Occipital lobe (tissue), 3 donors: ENCODE measurements at places on chromosomes 16 and 17. TPM values are rescaled to one million over a fixed set of nuclear protein-coding genes. Genes with fewer than 3 reads are reported as not detected.

MILR1 gene
- 2.2 TPM for total RNA-seq

RAD51C gene
- total RNA-seq: 42.6 TPM

KRT36 gene
- total RNA-seq: not detected

DNA sequence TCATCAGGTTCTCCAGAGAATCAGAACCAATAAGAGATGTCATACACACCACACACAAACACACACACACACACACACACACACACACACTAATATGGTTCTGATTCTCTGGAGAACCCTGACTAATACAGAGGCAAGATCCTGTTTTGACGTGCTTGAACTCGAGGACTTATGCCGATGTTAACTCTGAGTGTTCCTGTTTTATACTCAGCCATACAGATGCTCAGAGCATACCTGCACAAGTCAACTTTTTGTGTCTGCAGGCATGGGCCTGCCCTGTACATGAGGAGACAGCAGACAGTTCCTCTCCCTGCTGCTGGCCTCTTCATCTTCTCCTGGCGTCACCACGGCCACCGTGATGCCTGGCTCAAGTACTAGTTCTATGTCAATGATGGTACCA, 635.9 kb downstream of the WWOX start:
- DNase-seq: no peak

- DNase-seq: no peak
Measured at GRCh38 chr17:65553646-65554552, 7.5 kb downstream of the AXIN2 start.

DNA sequence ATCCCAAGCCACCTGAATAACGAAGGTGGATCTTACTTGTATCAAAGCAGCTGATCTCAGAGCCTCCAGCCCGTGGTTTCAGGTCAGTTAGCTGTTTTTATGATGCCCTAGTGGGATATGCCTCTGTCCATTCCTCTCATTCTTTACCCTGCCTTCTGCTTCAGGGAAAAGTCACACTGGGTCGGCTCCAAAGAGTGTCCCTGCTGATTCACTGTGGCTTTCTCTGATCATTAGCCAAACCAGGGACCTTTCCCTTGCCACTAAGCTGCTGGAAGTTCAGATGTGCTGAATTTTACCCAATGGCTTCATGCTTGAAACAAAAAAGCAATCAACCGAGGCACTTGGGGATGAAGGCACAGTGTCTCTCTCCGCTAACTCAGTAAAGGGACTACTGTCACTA, 170.2 kb upstream of the SALL1 start:
- DNase-seq: no peak

- no peak for DNase-seq
Measured at GRCh38 chr17:69949973-69950695, 124.9 kb upstream of the KCNJ16 start.

DNA sequence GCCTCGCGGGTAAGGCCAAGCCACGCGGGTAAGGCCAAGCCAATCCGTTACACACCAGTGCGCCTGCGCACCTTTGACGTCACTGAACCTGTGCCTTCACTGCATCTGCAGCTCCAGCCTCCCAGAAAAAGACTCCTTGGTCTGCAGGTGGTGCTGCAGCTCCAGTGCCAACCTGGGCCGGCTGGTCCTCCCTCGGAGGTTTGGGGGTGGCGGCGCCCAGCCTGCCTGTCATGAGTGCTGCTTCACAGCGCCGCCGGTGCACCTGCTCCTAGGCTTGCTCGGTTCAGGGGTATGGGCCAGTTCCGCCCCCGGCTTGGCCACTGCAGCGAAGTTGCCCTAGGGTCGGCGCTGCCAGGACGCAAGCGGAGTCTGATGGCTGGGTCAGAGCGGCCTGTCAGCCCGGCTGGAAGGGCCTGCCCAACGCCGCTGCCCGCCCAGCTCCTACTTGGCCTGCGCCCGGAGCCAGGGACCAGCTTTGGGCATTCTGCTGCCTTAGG, 146.6 kb downstream of the USP22 start:
- DNase-seq: no peak

- no peak for DNase-seq
Measured at GRCh38 chr16:81067166-81067565, 9.9 kb downstream of the C16orf46 start.
